ENCODE measurements at places on chromosomes 16 and 17.

- DNase-seq, result no peak
These were observed 6.2 kb downstream of the KATNB1 start for GRCh38 chr16:57741660-57742191.

DNA sequence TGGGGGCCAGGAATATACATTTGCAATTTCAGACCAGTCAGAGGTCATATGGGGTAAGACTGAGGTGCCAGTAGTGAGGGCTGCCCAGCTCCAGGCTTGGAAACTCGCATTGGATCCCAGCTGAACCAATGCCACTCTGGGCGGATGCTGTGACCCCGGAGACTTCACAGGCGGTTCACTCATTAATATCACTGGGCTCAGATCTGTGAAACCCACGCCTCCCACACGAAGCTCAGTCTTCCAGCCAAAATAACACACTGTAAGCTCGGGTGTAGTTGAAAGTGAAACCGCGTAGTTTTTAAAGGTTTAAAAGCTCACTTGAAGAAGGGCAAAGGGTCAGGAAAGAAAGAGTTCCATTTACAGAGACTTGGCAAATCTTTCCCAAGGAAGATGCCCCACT, 254.8 kb downstream of the FOXL1 start:
- DNase-seq, result no peak

DNA sequence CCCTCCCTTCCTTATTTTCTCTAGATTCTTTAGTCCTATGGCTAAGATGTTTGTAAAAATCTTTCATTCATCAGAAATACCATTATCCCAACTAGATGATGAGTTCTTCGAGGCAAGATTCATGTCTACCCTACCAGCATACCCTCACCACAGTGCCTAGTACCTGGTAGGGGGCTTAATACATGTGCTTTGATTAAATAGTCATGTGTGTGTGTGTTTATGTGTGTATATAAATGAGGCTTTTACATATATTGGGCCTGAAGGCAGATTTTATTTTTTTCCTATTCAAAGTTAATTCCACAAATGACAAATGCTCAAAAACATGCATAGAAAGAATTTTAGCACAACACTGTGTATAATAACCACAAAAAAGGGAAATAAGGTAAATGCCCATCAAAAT, 193.0 kb upstream of the IRX3 start:
- no peak for DNase-seq

DNA sequence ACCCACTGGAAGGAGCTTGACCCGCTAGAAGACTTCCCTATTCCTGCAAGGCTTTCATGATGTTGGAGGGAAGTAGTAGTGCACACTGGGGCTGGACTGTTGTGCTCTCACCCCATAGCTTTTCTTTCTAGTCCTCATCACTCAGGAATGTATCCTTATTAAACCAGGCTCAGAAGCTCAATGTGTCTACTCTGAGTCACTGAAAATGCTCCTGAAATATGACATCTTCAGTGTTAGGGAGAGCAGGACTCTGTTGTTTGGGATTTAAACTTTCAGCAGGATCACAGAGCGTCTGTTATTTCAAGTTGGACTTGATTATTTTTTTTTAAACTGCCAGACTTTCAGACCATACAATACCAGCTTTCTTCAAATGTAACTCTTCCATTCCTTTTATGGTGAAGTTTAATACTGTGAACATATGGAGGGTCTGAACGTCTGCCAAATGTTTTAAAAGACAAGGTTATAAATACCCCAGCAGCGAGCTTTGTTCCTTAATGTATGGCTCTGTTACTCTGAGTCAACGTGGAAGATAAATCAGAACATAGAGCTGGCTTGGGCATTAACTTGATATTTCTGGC, 257.5 kb downstream of the CDH11 start:
- DNase-seq, result peak; percentile 67

DNA sequence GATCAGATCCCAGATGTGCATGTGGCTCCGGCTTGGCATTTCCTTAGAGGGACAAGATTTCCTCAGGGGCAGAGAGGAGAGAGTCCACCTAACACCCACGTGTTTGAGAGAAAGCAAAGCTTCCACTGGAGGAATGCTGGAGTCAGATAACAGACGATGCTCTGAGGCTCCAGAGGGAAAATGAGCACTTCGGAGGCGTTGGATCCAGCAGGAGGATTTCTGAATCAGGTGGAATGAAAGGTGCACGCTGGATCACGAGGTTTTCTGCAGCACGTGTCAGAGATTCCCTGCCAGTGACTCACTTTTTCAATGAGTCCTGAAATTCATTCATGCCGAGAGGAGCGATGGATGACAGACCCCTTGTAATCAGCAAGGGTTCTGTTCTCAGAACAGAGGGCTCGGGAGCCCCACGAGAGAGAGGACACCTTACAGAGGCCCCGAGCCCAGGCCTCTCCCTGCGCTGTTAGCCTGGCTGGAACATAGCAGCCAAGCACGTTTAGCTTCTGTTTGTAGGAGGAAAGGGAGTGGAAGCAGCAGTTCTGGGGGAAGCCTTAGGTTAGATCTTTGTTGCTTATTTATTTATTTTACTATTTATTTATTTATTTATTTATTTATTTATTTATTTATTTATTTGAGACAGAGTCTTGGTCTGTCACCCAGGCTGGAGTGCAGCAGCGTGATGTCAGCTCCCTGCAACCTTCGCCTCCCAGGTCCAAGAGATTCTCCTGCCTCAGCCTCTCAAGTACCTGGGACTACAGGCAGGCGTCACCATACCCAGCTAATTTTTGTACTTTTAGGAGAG, 49.3 kb upstream of the JPH3 start:
- peak; percentile 56 for DNase-seq

DNA sequence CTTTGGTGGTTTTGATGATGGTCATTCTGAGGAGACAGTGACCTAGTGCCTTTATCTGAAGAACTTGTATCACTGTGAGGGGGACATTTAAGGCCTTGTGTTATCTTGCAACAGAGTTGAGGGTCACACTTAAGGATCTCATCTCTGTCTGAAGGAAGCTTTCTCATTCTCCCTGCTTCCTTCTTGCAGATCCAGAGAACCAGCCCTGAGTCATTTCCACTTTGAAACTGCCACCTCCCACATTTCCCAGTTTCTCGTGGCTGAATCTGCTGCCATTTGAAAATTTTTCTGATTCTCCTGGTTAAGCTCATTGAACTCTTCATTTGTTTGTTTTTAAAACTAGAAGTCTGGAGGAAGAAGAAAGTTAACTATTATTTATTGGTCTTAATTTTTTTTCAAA, 190.2 kb upstream of the CDH11 start:
- no peak for DNase-seq

GRCh38 chr16:87352818-87353217, 30.8 kb downstream of the FBXO31 start:
- no peak for DNase-seq

DNA sequence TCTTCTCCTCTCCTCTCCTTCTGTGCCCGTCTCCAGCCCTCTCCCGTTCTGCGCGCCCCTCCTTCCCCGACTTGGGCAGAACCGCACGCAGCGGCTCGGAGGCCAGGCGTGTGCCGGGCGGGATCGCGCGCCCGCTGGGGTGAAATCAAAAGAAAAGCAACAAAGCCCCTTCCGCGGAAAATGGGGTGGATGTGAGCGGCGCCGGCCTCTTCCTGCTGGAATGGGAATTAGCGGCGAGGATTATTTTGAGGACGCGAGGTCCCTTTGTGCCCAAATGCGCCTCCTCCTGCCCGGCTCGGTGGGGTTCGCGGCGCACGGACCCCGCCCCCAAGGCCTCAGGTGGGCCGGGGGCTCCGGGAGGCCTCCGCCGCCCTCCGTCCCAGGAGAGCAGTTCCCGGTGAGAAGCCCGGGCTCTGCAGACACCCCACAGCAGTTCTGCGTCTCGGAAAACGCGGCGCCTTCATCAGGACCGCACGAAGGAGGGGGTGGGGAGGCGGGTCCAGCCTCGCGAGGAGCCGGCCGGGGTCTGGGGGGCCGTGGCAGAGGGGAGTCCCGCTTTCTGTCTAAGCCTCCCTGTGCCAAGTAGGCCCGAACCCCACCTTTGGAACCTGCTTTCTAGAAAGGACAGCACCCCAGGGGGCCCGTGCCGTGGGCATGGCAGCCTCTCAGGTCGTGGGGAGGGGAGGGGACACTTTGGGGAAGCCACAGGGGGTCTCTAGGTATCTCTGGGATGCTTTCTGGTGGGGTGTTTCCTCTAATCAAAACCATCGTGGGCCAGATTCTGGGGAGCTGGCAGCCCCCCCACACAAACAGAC, 91.0 kb upstream of the CBX4 start:
- DNase-seq, result no peak

DNA sequence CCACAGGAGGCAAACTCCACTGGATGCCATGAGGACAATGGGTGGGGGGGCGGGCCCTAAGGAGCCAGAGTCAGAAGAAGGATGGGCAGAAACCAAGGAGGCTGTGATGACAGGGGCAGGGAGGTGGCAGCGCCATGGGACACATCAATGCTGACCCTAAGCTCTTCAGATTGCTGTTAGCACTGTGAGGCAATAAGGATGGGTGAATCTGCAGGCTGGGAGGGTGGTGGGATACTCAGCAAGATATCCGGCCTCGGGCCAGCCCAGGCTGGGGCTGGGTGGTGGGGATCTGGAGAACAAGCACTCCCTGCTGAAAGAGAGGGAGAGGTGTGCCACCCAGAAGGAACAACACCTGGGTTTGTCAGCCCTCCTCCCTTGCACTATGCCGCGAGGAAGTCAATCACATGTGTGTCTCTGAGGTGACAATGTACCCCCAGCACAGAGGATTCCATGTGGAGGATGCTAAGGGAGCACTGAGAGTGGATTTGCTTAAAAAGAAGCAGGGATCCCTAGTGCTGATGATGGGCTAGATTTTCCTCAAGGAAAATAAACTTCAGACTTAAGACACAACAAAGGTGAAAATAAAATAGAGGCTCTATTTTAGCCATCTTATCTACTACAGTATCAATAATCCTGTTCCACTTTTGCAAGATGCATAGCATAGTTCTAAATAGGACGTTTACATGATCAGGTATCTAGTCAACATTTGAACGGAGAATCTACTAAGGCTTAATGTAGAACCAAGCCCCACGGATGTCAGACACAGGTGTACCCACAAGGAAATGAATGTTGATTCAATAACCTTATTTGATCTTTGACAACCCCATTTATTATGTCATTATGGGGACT, 22.6 kb downstream of the SMPD3 start:
- no peak for DNase-seq

DNA sequence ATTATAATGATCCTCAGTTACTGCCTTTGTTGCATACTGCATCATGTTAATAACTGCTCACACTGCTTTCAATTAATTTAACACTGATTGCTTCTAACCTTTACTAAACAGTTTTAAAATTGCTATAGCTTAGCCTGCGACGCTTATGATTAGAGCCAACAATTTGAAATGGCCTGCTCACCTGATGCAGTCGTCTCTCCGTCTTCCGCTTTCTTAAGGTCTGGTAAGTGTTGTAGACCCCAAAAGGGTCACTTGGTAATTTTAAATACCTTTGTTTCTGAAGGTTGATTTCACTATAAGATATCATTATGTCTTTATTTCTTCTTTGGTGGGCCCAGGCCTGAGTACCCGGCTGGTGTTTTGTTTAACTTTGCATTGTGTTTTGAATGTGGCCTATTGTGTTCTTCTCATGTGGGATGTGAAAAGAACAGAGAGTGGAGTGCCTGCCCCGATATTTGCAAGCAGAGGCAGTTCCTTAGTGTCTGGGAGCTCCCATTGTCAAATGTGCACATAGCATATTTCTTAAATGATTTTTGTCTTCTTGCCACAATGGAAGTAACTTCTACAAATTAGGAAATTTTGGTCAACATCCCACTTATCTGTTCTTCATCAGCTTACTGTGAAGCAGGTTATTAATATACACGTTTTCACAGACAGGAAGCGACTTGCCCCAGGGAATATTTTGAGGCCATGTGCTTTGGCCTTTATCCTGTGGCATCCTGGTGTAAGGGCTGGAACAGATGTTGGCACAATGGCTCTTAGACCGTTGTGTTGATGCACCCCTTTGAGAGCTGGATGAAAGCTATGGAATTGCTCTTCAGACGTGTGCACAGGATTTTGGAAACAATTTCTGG, 2.9 kb downstream of the PHKB start:
- DNase-seq, result no peak

DNA sequence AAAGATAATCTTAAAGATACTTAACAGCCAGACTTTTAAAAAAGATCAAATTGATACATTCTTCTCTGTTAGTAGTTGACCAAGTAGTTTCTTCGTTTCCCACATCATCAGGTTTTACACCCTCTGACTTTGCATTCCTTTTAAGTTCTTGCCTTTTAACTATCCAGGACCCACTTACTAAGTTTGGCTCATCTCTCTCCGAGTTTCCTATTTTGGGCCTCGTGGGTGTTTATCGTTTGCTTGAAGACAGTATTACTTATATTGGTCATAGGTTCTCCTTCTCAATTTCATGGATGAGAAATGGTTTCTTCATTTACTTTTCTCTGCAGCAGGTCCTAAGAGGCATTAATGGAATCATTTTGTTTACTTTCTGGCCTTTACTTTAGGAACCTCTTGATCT, 43.2 kb downstream of the RPA1 start:
- no peak for DNase-seq

- DNase-seq, result no peak
These were observed 42.6 kb upstream of the ZCCHC14 start for GRCh38 chr16:87535457-87535854.

- DNase-seq, result no peak
These were observed 63.6 kb downstream of the OTOA start for GRCh38 chr16:21727344-21727743.

GRCh38 chr17:16440901-16441629, 25.7 kb downstream of the TRPV2 start:
- DNase-seq, result no peak

DNA sequence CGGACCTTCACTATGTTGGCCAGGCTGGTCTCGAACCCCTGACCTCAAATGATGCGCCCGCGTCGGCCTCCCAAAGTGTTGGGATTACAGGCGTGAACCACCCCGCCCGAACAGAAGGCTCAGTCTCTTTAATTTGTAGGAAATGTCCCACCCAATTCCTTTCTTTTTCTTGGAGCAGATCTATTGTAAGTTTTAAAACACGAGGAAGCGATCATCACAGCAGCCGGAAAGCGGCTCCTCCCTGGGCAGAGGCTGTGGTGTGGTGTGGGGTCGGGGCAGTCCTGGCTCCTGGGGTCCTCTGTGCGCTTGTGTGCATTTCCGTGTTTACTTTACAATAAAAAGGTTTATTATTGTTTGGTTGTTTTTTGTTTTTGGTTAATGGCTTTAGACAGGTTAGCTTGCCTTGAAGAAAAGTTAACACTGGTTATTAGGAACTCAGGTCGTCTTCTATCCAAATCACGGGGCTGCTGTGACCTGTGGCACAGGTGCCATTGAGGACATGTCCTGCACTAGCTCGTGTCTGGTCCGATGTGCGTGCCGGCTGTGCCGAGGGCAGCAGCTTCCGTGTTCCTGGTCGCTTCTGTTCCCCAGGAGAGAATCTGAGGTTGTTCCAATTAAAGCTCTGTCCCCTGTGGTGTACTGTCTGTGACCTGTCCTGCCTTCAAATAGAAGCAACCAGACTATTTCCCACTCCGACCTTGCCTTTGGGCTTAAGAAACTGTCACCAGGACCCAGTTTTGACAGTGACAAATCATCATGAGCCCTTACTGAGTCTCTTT, 83.1 kb downstream of the SEC14L1 start:
- no peak for DNase-seq

- DNase-seq, result no peak
These were observed 39.0 kb downstream of the CUEDC1 start for GRCh38 chr17:57915985-57916757.

- DNase-seq, result no peak
These were observed 10.1 kb upstream of the COG1 start for GRCh38 chr17:73182616-73183310.

- DNase-seq, result no peak
These were observed 8.8 kb upstream of the NR1D1 start for GRCh38 chr17:40108970-40109824.

Measured in hepatocyte (in vitro differentiated cells).